NCI-H460 (cell line): ENCODE measurements at places on chromosomes 4 and X.

GRCh38 chr4:136967069-136967468 lies 565.2 kb downstream of the PCDH18 start:
- no peak for DNase-seq

GRCh38 chrX:46713672-46714490 lies 45.0 kb downstream of the SLC9A7 start:
- no peak for DNase-seq

DNA sequence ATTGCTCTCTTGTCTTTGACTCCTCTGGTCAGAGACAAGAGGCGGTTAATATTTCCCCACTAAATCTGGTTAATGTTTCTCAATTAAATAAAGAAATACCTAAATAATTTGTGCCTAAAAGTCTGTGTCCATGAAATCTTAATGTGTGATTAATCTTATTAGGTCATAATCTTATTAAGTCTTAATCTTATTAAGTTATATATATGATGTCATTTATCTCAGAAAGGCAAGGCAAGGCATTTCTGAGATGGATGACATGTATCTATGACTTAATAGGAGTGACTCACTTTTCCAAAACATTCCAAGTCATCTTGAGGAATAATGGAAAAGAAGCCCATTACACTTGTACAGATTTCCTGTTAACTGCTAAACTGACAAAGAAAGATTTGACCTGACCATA lies 74.7 kb downstream of the TRAM1L1 start:
- no peak for DNase-seq

DNA sequence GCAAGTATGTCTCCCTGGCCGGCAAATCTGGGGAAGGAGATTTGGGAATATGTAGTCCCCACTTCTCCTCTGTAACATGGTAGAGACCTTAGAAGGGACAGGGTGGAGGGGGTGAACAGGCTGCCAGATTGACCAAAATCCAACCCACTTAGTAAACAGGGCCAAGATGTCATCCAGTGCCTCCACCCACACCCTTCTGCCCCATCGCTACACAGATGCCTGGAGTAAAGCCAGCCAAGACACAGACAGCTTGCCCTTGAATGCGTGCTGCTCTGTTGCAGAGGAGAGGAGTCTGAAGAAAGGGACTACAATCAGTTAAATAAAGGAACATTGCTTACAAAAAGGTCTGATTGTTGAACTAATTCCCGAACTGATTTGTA lies 160.1 kb upstream of the LDB2 start:
- no peak for DNase-seq

DNA sequence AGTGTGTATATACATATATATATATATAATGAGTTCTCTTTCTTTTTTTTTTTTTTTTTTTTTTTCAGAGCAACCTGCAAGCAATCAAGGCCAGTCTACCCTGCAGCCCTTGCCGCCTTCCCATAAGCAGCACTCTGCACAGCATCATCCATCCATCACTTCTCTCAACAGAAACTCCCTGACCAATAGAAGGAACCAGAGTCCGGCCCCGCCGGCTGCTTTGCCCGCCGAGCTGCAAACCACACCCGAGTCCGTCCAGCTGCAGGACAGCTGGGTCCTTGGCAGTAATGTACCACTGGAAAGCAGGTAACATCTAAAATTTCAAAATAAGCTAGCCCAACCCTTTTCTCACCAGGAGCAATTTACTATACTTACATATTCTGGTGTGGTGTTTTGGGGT lies 316.3 kb downstream of the DCTD start:
- DNase-seq, result no peak

DNA sequence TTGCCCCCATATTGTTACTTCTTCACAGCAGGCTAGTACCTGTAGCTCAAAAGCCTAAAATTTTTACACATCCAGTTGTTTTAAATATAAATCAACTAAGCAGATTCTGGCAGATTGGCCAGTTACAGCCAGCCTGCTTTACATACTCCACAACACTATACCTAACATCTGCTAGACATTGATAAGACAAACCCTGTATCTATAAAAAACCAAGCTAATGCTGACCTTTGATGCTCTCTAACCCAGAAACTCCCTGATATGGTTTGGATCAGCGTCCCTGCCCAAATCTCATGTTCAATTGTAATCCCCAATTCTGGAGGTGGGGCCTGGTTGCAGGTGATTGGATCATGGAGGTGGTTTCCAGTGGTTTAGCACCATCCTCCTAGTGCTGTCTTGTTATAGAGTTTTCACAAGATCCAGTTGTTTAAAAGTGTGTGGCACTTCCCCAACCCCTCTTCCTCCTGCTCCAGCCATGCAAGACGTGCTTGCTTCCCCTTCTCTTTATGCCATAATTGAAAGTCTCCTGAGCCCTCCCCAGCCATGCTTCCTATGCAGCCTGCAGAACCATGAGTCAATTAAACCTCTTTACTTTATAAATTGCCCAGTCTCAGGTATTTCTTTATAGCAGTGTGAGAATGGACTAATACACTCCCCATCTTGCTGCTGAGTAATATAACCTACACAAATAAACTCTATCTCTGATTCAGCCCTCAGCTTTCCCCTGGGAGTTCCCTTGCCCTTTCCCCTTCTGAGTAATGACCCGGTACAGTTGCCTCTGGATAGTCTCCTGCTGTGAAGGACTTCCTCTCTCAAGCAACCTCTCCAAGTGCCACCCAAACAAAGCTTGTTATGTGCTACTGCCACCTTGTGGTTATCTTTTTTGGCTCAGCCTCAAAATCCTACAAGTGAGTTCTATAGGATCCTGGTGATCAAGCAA lies 39.6 kb downstream of the ZCCHC13 start:
- peak; percentile 98 for DNase-seq

GRCh38 chrX:43333543-43333942 lies 322.6 kb upstream of the MAOA start:
- DNase-seq, result no peak

DNA sequence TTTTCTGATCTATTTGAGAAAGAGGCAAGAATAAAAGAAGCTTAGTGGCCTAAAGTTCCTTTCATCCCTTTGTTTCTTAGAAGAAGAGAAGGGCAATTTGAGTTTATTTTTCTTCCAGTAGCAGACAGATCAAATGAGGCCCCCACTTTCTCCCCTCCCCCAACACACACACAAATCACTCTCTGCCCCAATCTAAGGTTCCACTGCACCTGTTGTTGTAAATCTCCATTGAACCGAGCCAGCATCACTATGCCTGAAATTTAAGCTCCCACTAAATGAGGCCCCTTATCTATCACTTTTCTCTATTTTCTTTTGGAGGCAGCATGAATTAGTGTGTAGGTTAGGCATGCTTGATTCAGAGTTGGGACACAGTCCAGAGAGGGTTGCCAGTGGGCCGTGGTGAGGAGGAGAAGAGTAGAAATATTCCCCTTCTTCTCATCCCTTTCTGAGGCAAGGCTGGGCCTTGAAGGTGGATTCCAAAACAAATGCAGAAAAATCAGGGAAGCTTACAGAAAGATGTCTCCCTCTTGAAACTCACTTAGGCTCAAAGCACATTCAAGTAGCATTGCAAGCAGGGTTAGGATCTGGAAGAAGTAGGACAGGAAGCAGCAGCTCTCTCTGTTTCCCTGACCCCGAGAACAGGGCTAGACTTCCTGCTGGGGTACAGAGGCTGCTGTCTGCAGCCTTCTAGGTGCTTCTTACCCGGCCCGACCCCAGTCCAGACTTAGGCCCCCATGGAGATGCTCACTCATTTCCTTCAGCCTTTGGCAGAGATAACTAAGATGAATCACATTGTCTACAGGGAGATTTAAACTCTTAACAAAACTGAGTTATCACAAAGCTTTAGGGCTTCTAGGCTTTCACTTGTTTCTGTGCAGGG lies 70.7 kb downstream of the RASL11B start:
- no peak for DNase-seq
